Iris pigment epithelial cell (primary cell): ENCODE measurements at places on chromosomes 13 and 19.
A peak's percentile ranks its signal among the peaks of the same experiment; 100 is the strongest.

DNA sequence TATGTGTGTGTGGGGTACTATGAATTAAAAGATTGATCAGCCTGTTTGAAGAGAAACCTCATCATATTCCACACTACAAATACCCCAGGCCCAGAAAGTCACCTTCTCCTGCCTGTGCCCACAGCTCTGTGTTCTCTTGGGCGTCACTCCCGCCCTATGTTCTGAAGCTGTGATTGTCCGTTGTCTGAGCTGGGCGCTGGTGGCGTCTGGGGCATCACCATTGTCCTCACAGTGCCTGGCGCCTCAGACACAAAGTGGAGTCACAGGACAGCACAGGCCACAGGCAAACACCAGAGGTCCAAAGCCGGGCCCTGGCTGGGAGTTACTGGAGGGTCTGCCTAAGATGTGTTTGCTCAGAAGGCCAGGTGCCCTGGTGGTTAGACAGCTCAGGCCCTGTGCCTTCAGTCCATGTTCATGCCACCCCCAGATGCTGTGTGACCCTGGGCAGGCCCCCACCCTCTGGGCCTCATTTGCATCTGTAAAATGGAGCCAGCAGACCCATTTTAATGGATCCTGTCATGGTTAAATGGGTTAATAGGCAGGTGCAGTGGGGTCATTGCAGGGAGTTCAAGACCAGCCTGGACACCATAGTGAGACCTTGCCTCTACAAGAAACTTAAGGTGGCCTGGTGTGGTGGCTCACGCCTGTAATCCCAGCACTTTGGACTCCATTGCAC lies 34.5 kb downstream of the DNM2 start:
- no peak for DNase-seq

DNA sequence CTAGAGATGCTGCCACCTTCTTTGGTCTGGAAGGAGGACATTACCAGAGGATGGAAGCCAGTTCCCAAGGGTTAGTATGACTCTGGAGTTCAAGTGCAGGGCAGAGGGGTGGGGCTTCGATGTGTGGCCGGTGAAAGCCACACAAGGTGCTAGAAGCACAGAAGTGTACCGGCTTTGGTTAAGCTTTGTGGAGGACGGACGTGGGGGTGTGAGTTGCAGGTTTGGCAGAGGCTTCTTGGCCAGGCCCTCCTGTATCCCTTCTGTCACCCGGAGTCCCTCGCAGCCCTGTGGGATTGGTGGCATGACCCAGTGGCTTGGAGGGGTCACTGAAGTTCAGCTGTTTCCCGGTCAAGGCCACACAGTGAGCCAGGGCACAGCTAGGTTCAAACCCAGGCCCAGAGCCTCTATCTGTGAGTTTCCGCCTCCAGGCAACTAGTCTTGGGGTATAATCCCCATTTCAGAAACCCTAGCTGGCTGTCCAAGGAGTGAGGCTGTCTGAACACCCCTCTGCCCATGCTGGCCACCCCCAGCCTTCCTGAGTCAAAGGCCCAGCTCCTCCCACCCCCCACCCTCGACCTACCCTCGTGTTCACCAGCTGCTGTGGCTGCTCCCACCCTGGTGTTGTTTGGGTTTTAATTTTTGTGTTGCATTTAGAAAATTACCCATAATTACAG lies 4.6 kb upstream of the SSBP4 start:
- peak; percentile 55 for DNase-seq

DNA sequence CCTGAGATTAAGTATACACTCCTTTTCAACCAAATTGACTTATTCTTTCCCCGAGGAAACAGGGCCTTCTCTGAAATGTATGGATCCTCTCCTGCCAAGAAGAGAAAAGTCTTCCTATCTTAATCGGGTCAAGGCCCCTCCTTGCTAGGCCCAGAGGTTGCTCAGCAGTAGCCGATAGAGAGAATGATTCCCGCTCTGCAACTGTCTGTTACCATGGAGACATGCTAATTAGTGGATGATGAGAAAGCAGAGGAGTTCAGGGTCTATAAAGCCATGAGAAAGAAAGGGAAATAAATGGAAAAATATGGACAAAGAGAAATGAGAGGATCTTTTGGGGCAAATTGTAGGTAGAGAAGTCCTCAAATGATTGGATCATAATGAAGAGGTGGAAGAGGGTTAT lies 103.5 kb downstream of the POU4F1 start:
- no peak for DNase-seq

- DNase-seq: no peak
These were observed 350.4 kb downstream of the MTUS2 start for GRCh38 chr13:29170436-29171082.

DNA sequence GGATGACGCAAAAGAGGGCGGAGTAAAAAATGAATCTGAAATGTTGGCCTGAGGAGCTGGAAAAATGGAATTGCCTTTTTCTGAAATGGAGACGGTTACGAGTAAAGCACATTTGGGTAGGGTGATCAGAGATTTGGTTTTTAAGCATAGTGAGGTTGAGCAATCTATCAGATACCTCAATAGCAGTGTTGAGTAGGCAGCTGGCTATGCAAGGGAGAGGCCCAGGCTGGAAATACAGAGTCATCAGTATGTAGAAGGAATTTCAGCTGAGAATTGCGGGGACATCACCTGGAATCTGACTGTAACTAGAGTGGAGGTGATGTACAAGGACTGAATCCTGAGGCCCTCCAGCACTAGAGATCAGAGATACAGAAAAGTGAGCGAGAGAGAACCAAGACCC lies 224.8 kb downstream of the LMO7 start:
- DNase-seq: peak; percentile 62

DNA sequence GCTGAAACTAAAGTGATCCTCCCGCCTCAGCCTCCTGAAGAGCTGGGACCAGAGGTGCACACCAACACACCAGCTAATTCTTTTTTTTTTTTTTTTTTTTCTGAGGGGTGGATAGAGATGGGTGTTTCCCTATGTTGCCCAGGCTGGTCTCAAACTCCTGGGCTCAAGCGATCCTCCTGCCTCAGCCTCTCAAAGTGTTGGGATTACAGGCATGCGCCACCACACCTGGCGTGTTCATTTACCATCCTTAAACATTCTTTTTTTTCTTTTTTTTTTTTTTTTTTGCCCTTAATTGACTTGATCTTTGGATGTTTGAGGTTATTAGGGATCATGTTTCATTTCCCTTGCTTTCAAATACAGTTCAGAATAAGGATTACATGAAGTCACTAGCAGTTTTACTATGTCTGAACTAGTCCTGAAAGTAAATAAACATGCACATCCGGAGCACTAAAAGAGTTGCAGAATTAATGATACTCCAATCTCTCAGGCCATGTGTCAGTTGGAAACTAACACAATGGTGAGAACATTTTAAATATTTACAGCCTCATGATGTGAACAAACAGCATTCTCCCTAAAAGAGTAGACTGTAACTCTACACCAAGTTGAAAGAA lies 10.2 kb downstream of the UTP14C start:
- peak; percentile 42 for DNase-seq

- no peak for DNase-seq
These were observed 121.6 kb upstream of the ZNF507 start for GRCh38 chr19:32223595-32224370.

DNA sequence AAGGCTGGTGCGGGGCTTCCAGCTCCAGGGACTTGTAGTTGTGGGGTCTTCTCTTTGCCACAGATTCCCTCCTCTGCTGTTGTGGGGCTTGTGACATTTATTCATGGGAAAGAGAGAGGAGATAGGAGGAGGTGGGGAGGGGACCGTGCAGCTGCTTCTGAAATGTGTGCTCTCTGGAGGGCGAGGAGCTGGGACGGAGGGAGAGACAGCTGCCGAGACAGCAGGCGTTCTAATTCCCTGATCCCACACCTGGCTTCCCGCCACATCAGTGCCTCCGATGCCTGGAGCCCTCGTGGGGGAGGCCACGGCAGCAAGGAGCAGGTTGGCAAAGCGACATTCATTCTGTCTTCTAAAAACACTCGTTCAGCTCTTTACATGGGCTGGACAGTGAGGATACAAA lies 164.4 kb downstream of the USP12 start:
- DNase-seq: no peak

DNA sequence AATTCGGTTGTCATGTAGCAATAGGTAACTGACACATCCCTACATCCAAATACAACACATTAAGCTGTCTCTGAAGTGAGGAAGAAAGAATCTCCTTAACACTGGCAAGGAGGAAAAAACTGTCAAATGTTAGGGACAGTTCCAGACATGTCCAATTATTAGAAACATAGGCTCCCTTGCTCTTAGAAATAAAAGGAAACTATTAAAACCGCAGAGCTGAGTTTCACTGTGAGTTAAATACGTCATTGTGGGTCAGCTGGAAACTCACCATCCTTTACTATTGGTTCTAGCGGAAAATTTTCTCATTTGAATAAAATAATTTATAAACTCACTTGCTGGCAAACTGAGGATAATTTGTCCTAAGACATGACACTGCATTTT lies 40.7 kb downstream of the STARD13 start:
- no peak for DNase-seq

GRCh38 chr13:110387451-110388107 lies 80.5 kb downstream of the COL4A2 start:
- peak; percentile 88 for DNase-seq

- no peak for DNase-seq
These were observed 20.9 kb downstream of the POU2F2 start for GRCh38 chr19:42111384-42111783.

- no peak for DNase-seq
These were observed 69.8 kb upstream of the SCEL start for GRCh38 chr13:77465603-77466195.

DNA sequence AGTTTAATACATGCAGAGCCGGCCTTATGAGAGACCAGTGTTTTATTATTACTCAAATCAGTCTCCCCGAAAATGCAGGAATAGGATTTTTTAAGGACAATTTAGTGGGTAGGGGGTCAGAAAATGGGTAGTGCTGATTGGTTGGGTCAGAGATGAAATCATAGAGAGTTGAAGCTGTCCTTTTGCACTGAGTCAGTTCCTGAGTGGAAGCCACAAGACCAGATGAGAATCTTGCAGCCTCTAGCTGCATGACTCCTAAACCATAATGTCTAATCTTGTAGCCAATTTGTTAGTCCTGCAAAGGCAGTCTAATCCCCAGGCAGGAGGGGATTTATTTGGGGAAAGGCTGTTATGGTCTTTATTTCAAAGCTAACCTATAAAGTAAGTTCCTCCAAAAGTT lies 1163.9 kb downstream of the DIAPH3 start:
- peak; percentile 21 for DNase-seq

GRCh38 chr19:33346665-33347064 lies 26.8 kb upstream of the CEBPG start:
- no peak for DNase-seq

DNA sequence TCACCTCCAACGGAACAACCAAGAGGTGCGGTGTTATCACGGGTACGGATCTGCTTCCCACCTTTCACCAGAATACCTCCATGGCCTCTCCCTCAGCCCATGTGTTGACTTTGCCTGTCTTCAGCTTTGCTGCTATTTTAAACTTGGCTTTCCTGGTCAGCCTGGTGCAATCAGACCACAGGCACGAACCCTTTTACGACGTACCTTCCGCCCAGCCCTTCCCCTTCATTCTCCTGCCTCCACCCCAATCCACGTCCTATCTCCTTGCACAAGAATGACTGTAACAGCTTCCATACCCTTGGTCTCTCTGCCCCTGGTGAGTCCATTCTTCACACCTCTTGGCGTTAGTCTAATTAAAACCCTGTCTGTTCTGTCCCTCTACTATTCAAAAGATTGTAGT lies 431.7 kb downstream of the EFNB2 start:
- DNase-seq: peak; percentile 42

DNA sequence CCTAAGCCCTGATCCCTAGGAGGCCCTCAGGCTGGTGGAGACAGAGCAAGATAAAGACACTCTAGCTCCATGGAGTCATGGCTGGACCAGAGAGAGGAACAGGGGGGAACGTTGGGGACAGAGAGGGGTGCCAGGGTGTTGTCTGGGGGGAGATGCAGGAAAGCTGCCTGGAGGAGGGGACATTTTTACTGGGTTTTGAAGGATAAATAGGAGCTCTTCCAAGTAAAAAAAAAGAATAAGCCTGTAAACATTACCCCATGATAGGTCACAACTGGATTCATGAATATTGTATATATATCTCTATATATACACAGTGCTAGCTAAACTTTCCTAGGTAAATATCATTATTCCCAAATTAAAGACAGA lies 714 bp downstream of the HSH2D start:
- no peak for DNase-seq

- no peak for DNase-seq
These were observed 42.7 kb upstream of the GAS6 start for GRCh38 chr13:113906571-113906970.

DNA sequence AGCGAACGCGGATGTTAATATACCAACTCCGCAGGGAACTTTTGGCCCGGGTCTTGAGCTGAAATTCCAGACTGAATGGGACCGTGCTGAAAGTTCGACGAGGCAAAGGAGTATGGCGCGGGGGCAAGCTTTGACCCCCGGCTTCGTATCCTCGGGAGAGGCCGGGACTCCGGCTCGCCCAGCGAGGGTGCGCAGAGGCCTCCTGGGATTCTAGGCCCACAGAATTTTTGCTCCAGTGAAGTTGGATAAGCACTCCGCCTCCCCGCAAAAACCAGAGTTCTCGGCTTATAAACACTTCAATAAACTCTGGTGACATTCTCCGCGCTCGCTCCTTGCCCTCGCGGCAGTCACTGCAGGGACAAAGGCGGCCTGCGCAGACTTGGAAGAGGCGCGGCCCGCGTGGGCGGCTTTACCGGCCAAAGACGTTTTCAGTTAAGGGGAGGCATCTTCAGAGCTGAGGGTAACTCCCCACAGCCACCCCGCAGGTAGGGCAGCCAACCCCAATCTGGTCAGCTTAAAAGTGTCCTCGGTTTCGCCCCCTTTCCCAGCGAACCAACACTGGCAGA lies 112.6 kb downstream of the KCNRG start:
- no peak for DNase-seq

- no peak for DNase-seq
These were observed 8.4 kb downstream of the IGFL3 start for GRCh38 chr19:46116121-46116520.

- no peak for DNase-seq
These were observed 17.5 kb upstream of the PSG9 start for GRCh38 chr19:43286786-43287185.

GRCh38 chr13:32010136-32010535 lies 21.4 kb upstream of the FRY start:
- peak; percentile 16 for DNase-seq

DNA sequence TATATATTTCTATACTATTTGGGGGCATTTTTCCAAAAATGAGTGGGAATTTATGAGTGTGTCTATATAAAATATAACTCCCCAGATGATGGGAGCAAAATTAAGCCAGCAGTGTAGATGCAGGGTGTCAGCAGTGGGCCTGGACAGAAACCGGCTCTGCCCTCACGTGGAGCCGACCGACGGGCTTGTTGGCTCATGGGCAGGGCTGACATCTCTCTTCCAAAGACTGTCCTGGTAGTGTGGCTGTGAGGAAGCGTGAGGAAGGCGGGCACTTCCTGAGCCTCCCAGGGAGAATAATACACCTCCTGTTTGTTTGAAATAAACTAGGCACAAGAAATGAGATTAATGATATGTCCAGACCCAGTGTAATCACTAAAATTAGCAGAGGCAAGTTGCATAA lies 206.5 kb downstream of the TEX29 start:
- DNase-seq: no peak

GRCh38 chr13:32205431-32206096 lies 109.6 kb downstream of the ZAR1L start:
- peak; percentile 56 for DNase-seq

- no peak for DNase-seq
These were observed 181.3 kb downstream of the KDM4B start for GRCh38 chr19:5149932-5150901.
